NCI-H2029 (cell line): ENCODE measurements at places on chromosomes 7 and 10.

GRCh38 chr7:43700646-43701499 lies 28.4 kb downstream of the COA1 start:
- no peak for DNase-seq

- no peak for DNase-seq
Observed at GRCh38 chr10:49362596-49363260, 33.2 kb downstream of the DRGX start.

DNA sequence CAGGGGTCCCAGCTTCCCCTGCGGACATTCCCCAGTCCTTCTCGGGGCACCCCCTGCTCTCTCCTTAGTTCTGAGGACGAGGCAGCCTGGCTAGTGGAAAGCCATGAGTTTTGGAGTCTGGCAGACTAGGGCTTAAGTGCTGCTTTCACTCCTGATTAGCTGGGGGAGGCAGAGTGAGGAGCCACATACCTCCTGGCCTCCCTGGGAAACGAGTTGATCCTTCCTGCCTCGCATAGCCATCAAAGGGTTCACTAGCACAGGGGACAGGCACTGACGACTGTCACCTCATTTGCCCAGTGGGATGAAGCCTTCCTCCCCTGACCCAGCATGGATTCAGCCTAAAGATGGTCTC lies 402.5 kb downstream of the RPS24 start:
- DNase-seq = no peak

DNA sequence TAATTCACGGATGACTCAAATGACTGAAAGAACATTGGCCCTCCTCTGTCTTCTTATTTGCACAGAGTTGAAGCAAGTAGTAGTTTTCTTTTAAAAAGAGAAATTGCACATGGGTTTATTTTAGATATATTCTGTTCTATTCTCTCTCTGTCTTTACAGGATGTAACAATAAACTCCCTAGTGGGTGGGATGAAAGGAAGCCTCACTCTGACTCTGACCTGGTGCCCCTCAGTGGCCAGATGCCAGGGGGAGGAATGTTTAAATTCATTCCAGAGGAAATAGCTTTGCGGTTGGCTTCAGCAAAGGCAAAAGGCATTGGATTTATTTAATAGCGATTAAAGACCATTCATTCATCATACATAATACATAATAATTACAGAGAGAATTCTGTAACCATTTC lies 156.4 kb upstream of the MTPN start:
- DNase-seq = no peak

- no peak for DNase-seq
Observed at GRCh38 chr7:81973117-81973516, 203.3 kb upstream of the HGF start.

DNA sequence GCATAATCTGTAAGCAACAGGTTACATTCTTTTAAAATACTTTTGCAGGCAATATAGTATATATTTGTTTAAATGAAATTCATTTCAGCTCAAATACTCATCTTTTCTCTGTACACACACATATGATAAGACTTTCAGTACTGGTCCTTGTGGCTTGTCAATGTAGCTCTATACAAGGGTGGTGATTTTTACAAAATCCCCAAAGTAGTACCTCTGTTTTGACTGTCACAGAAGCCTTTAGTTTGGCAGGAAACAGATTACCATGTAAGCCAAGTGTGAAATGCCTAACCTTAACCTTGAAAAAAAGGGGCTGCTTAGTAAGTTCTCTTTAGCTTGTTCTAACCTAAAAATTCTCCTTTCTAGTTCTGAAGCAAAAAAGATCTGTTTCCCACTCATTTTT lies 87.9 kb downstream of the KCND2 start:
- DNase-seq = no peak

- no peak for DNase-seq
Observed at GRCh38 chr10:72204724-72205123, 11.1 kb upstream of the ANAPC16 start.

GRCh38 chr10:5433182-5433581 lies 20.8 kb downstream of the NET1 start:
- no peak for DNase-seq

- no peak for DNase-seq
Observed at GRCh38 chr7:117090791-117091190, 137.5 kb downstream of the ST7 start.

DNA sequence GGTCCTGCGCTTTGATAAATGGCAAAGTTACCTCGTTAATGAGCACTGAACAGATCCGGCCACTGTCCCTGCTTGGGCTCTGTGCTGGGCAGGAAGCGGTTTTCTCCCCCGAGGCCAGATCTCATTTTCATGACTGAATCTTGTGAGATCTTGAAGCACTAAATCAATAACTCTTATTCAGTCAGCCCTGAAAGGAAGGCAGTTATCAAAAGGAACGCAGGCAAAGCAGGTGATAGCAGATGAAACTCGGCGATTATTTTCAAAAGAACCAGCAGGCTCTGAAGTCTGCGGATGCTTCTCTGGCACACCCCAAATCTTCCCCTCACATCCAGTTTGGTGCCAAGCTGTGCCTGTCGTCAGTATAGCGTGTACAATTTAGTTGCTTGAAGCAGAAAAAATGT lies 228.7 kb downstream of the BAMBI start:
- no peak for DNase-seq

- DNase-seq = no peak
Observed at GRCh38 chr10:124698545-124699469, 45.4 kb downstream of the FAM53B start.

GRCh38 chr10:819326-819725 lies 112.2 kb downstream of the LARP4B start:
- no peak for DNase-seq

GRCh38 chr10:12960334-12960898 lies 41.1 kb downstream of the CCDC3 start:
- no peak for DNase-seq

DNA sequence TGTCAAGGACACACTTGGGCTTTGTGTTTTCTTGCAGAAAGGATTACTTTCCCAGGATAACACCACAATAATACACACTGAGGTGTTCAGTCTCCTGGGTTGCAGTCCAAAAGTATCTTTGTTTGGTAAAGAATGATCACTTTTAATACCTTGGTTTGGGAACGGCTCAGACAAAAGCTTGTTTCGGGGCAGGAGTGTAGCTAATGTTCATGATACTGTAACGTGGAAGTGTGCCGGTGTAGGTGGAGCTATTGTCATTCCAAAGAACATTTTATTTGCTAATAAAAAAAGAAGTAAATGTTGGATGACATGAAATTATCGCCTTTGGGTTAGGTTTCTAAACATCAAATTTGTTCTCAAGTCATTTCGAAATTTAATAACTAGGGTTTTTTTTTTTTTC lies 1.2 kb downstream of the EIF4H start:
- DNase-seq = no peak

GRCh38 chr10:70588255-70588654 lies 14.3 kb downstream of the PRF1 start:
- no peak for DNase-seq

GRCh38 chr7:42883950-42884349 lies 27.9 kb downstream of the C7orf25 start:
- DNase-seq = peak; percentile 72

GRCh38 chr10:129954492-129955315 lies 9.4 kb downstream of the EBF3 start:
- no peak for DNase-seq

DNA sequence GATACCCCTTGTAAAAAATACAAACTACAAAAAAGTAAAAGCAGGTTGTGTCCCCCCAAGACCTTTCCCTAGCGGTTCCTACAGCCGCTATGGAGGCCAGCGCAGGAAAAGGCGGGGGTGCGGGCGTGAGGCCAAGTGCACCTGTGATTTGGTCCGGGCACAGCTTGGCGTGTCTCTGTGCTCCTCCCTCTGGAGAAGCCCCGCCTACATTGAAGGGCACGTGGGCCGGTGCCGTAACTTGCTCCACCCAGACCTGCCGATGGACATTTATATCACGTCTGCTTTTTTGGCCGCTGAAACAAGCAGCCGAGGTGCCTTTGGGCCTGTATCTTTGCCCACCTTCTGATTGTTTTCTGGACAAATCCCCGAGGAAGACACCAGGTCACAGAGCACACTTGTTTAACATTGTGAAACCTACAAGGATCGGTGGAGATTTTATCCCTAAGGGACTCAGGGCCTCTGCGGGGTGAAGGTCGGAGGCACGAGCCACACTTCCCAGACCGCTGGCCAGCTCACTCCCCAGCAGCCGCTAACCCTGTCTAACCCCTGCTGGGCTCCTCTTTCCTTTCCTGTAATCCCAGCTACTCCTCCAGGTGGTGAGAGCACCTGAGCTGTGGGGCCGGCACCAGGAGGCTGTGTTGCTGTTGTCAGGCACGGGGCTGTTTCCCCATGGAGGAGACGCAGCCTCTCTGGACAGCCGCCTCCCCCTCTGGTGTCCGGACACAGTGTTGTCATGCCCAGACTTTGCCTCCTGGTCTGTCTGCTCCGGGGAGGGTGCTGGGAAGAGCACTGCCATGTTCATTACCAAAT lies 18.8 kb upstream of the INPP5A start:
- DNase-seq = peak; percentile 59

GRCh38 chr10:16953270-16953669 lies 136.0 kb upstream of the RSU1 start:
- DNase-seq = no peak

- DNase-seq = peak; percentile 59
Observed at GRCh38 chr10:113958631-113959382, 84.9 kb upstream of the ADRB1 start.

DNA sequence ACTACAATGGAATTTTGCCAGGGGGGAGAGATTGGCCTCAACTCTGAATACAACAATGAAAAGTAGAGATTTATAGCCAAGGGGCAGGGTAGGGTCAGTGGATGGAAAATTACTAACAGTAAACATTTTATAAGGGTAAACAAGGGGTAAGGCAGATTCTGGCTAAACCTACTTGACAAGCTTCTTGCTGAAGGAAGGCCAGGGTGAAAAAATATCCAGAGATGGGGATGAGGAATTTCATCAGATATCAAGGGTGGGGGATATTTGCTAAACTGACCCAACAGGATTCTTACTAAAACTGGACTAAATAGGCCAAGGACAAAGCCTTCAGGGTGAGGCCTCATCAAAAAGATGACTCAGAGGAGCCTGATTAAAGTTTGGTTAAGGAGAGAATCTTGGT lies 156.3 kb downstream of the RTKN2 start:
- no peak for DNase-seq

DNA sequence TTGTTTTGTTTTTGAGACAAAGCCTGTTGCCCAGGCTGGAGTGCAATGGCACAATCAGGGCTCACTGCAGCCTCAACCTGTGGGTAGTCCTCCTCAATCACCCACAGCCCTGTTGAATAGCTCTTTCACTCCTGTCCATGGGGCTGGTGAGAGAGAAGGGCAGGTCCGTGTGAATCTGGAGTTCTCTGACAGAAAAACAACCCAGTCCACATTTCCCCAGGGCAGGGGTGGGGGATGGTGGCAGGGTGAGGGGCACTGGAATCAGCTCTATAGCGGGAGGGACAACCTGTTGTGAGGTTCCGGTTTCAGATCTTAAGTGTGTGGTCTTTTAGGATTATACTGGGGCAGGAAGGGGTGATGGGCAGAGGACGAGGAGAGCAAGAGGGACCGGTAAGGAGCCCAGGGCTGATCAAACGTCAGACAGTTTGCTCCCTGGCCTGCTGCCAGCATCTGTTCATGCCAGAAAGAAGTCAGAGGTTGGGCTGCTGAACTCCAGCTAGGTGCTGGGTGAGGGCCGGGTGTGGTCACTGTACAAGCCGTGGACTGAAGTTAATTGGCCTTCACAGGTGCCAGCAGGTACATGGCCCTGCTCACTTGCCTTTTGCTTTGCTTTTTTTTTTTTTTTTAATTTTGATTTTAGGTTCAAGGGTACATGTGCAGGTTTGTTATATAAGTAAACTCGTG lies 33.2 kb upstream of the MKRN1 start:
- DNase-seq = peak; percentile 85

DNA sequence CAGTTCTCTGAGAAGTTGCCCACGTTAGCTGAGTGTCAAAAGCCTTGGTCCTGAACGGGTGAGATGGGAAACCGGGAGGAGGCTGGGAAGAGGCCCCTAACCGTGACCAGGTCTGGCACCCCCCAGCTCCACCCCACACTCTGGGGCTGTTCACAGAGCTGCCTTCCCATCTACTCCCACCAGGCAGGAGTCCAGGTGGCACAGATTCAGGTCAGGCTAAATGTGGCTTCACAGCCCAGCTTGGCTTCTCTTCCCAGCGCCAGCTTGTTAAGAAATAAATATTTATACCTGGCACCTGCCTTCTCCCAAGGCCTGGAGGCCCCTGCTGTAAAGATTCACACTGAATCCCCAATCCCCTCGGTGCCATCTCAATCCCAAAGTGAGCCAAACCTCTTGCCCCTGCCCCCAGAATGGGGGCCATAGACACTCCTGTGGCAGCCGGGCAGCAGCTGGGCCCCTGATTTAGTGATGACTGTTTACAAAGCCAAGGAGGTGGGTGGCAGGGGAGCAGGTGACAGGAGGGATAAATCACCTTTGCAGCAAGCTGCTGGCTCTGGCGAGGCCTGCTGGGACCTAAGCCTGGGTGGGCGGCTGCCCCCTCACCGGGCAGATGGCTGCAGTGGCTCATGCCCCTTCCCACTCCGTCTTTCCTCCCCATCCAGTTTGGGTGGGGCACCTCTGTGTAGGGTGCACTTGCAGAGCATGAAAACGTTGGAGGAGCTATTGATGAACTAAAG lies 72.5 kb downstream of the GOLGA7B start:
- DNase-seq = no peak

- no peak for DNase-seq
Observed at GRCh38 chr7:121800916-121801675, 71.9 kb upstream of the PTPRZ1 start.

DNA sequence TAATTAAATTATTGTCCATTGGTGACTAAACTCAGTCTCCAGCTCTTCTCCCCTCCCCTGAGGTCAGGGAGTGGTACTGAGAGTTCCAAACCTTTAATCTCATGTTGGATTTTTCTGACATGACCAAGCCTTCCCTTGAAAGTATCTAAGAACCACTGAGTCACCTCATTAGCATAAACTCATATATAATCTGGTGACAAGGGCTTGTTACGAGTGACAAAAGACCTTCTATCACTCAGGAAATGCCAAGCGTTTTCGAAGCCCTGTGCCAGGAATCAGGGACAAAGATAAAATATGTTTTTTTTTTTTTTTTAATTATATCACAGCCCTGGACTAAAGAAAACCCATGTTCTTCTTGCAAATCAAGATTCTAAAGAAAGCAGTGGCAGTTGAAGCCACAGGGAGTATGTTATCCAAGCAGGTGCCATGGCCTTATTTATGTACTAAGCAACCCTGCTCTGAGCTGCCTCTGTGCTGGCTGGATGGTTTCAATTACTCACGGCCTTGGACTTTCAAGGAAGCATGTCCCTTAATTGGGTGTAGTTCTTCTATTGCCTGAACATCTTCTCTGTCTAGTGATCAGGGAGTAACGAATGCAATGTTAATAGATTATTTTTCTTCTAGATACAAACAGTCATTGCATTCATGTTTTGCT lies 169.0 kb upstream of the PRKCQ start:
- DNase-seq = no peak

DNA sequence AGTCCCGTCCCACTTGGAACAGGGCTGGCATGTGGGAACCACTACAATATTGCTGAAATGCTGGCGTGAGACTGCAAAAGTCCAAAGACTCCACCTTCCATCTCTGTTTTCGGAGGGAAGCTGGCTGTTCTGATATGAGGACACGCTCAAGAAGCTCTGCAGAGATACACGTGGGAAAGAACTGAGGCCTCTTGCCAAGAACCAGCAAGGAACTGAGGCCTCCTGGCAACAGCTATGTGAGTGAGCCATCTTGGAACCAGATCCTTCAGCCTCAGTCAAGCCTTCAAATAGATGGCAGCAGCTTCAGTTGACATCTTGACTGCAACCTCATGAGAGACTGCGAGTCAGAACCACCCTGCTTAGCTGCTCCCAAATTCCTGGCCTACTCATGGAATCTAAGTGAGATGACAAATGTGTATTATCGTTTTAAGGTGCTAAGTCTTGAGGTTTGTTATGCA lies 30.8 kb downstream of the SGMS1 start:
- DNase-seq = no peak
